ENCODE measurements at places on chromosomes 16 and 17. TPM values are rescaled to one million over a fixed set of nuclear protein-coding genes. Genes with fewer than 3 reads are reported as not detected.
A peak's percentile ranks its signal among the peaks of the same experiment; 100 is the strongest.

DNA sequence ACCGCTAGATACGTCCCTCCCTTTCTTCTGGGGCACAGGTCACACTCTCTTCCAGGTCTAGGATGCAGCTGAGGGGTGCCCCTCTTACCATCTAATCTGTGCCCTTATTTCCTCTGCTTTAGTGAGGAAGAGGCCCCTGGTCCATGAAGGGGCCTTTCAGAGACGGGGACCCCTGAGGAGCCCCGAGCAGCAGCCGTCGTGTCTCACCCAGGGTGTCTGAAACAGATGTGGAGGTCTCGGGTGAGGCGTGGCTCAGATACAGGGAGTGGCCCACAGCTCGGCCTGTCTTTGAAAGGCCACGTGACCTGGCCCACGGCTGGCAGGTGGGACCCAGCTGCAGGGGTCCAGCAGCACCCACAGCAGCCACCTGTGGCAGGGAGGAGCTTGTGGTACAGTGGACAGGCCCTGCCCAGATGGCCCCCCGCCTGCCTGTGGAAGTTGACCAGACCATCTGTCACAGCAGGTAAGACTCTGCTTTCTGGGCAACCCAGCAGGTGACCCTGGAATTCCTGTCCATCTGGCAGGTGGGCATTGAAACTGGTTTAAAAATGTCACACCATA lies 15.6 kb downstream of the SCGB1C2 start:
- no peaks in the 10 kb centered on the region for H3K36me3 ChIP-seq
- no peaks in the 10 kb centered on the region for H3K27me3 ChIP-seq
- H3K27ac ChIP-seq = no peak overlapping the region
- no peaks in the 10 kb centered on the region for H3K4me1 ChIP-seq
- DNase-seq = peak; percentile 22

- H3K4me3 ChIP-seq = peak overlapping the region; percentile 30
- DNase-seq = no peak
- no peaks in the 10 kb centered on the region for H3K36me3 ChIP-seq
- no peaks in the 10 kb centered on the region for H3K27me3 ChIP-seq
- no peak overlapping the region for H3K27ac ChIP-seq
These were observed 4.1 kb downstream of the PECAM1 start for GRCh38 chr17:64386412-64387144.

GRCh38 chr16:85036236-85037049 lies 8.8 kb downstream of the KIAA0513 start:
- no peak overlapping the region for H3K4me3 ChIP-seq
- H3K27me3 ChIP-seq = no peaks in the 10 kb centered on the region
- H3K4me1 ChIP-seq = peaks cover 28% of the 10 kb centered on the region
- DNase-seq = no peak
- H3K27ac ChIP-seq = peak overlapping the region; percentile 74

DNA sequence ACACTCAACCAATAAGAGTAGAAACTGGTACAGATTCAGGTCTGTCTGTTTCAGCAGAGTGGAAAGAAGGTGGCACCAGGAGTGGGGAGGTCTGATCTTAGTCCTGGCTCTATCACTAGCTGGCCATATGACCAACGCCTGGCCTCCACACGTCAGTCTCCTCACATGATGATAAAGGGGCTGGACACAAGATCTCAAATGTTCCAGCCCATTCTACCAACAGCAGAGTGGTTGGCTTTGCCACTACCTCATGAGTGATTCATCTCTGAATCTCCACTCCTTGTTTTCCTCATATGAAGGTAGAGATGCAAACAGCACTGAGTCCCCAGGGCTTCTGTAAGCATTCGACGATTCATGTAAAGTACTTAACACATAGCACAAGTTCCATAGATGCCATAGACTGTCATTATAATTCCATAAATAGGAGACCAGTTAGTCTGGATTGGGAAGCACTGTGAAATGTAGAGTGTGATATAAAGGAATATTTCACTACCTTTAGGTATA lies 281.9 kb upstream of the ASIC2 start:
- no peaks in the 10 kb centered on the region for H3K36me3 ChIP-seq
- no peaks in the 10 kb centered on the region for H3K4me1 ChIP-seq
- DNase-seq = no peak
- no peak overlapping the region for H3K4me3 ChIP-seq
- H3K27ac ChIP-seq = no peak overlapping the region
- no peaks in the 10 kb centered on the region for H3K27me3 ChIP-seq

- no peaks in the 10 kb centered on the region for H3K27me3 ChIP-seq
- peak overlapping the region; percentile 62 for H3K27ac ChIP-seq
- DNase-seq = peak; percentile 59
- H3K36me3 ChIP-seq = peaks cover 20% of the 10 kb centered on the region
- peaks cover 9% of the 10 kb centered on the region for H3K4me1 ChIP-seq
These were observed 91.3 kb upstream of the ZNF750 start for GRCh38 chr17:82930924-82931698.

DNA sequence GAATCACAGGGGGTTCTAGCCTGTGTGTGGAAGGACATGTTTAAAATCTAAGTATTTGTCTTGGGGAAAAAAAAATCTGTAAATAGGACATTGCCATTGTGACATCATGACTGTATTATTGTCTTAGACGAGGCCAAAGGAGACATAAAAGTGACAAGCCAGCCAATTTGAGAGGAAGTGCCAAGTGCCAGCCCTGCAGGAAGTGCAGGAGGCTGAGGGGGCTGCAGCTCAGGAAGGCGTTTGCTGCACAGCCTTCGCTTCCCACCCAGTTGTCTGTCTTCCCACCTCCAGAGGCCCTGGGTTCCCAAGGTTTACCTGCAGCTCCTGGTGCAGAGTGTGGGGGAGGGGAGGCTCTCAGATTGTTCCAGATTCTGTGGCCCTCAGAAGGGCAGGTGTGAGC lies 1.3 kb downstream of the ADCY7 start:
- no peaks in the 10 kb centered on the region for H3K4me1 ChIP-seq
- H3K4me3 ChIP-seq = no peak overlapping the region

GRCh38 chr17:53033297-53033696 lies 789.4 kb upstream of the KIF2B start:
- H3K4me3 ChIP-seq = no peak overlapping the region
- H3K36me3 ChIP-seq = no peaks in the 10 kb centered on the region
- no peaks in the 10 kb centered on the region for H3K4me1 ChIP-seq
- no peak for DNase-seq
- no peak overlapping the region for H3K27ac ChIP-seq

DNA sequence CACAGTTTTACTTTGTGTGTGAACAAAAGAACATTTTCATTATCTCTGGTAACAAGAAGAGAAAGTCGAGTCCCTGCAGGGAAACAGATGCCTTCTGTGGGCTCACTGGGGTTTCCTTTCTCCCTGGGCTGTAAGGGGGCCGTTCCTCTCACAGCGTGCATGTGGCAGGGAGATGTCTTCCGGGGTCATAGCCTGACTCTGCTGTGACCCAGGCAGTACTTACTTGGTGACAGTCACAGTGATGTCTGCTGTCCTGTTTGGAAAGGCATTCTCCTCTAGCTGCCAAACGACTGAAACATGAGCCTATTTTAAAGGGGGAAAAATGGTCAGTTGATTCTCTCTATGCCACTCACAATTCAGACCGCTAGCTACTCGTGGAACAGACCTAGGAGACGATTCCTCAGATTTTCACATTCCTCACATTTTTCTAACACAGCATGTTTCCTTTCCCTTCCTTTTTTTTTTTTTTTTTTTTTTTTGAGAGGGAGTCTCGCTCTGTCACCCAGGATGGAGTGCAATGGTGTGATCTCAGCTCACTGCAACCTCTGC lies 7.3 kb downstream of the HASPIN start:
- no peaks in the 10 kb centered on the region for H3K36me3 ChIP-seq
- no peaks in the 10 kb centered on the region for H3K27me3 ChIP-seq
- no peak for DNase-seq
- no peaks in the 10 kb centered on the region for H3K4me1 ChIP-seq
- no peak overlapping the region for H3K27ac ChIP-seq

- H3K4me1 ChIP-seq = peaks cover 55% of the 10 kb centered on the region
- H3K27me3 ChIP-seq = no peaks in the 10 kb centered on the region
- peaks cover 37% of the 10 kb centered on the region for H3K36me3 ChIP-seq
- H3K27ac ChIP-seq = peak overlapping the region; percentile 95
These were observed 809 bp upstream of the RAB34 start for GRCh38 chr17:28718333-28719020.

DNA sequence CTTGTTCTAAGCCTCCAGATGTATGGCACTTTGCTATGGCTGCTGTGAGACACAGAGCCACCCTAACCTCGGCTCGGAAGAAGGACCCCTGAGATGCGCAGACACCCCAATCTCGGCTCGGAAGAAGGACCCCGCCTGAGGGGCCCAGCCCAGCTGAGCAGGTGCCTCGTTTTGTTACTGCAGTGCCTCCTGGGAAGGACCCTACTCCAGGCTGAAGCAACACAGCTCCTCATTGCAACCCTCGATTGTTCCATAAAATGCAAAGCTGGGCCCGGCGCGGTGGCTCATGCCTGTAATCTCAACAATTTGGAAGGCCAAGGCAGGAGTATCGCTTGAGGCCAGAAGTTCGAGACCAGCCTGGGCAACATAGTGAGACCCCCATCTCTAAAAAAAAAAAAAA lies 61.3 kb downstream of the C16orf95 start:
- H3K36me3 ChIP-seq = no peaks in the 10 kb centered on the region
- no peak overlapping the region for H3K27ac ChIP-seq
- no peaks in the 10 kb centered on the region for H3K4me1 ChIP-seq

DNA sequence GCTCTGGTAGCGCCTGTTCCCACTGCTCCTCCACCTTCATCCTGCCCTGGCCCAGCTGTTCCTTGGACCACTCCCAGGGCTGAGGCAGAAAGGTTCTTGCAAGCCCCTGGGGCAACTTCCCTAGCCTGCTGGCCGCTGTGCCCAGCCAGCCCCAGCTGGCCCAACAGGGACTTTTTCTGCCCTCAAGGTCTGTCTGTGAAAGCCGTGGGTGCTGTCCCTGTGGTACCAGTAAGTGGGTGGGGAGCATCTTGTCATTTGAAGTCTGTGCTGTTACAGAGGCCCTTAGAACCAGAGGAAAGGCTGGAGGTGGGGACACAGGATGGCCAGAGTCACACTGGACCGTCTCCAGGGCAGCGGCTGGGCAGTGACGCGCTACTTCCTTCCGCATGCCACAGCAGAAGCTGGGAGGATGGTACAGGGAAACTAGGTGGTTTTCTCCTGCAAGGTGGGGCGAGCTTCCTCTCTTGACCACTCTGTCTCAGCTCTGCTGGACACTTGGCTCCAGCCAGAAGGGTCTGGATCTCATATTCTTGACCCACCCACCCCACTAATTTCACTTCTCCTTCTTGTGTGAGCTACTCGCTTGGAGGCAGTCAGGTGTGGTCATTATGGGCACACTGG lies 87.8 kb downstream of the PLCG2 start:
- H3K4me3 ChIP-seq = no peak overlapping the region
- no peak for DNase-seq
- no peaks in the 10 kb centered on the region for H3K36me3 ChIP-seq
- no peaks in the 10 kb centered on the region for H3K4me1 ChIP-seq
- peak overlapping the region; percentile 39 for H3K27ac ChIP-seq

DNA sequence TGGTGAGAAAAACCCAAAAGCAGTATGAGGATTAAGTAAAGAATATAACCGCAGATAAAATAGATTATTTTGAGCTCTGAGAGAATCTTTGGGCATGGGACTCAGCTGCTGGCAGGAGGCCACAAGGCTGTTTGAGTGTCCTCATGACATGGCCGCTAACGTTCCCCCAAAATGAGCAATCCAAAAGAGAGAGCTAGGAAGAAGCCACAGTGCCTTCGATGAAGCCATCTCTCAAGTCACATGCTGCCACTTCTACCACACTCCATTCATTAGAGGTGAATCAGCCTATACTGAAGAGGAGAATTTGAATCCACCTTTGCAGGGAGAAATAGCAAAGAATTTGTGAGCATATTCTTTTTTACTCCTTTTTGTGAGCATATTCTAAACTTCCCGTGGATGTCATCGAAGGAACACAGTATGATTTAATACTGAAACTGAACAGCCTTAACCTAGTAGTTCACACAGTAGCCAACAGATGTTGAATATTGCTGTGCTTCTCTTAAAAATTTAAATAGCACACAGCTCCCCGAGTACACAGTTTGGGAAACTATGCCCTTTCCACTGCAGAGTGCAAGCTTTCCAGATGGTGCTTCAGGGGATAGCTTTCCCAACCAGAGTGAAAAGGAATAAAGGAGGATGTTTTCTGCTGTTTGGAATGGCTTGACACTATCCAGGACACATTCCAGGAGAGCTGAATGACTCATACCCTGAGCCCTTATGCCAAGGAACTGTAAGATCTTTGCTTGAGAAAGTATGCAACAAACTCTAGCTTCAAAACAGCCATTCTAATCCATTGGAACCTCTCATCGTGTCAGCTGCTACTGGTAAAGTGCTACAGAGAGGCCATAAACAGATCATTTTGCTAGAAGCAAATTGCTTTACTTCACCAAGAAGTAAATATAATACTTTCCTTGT lies 33.9 kb downstream of the ANKFY1 start:
- no peaks in the 10 kb centered on the region for H3K4me1 ChIP-seq
- H3K27ac ChIP-seq = peak overlapping the region; percentile 94
- no peaks in the 10 kb centered on the region for H3K27me3 ChIP-seq
- no peaks in the 10 kb centered on the region for H3K36me3 ChIP-seq
- no peak overlapping the region for H3K4me3 ChIP-seq

Gene NPB
- 0.87 TPM for polyA plus RNA-seq

Gene CES1
- 6.6 TPM for polyA plus RNA-seq

Gene CBLN1
- 0.55 TPM for polyA plus RNA-seq

Gene RHBDF1
- 6.0 TPM for polyA plus RNA-seq

Gene SLC38A8
- not detected for polyA plus RNA-seq

Gene MYH8
- polyA plus RNA-seq = not detected

Data from sigmoid colon (tissue), 7 donors.